Hepatocyte (in vitro differentiated cells): ENCODE measurements at places on chromosomes 2 and 18. TPM values are rescaled to one million over a fixed set of nuclear protein-coding genes. Genes with fewer than 3 reads are reported as not detected.

GRCh38 chr2:40284797-40285196 is 167.1 kb downstream of the SLC8A1 start:
- H3K4me3 ChIP-seq = no peak overlapping the region
- peaks cover 3% of the 10 kb centered on the region for H3K4me1 ChIP-seq
- H3K27me3 ChIP-seq = no peaks in the 10 kb centered on the region
- no peaks in the 10 kb centered on the region for H3K36me3 ChIP-seq
- H3K27ac ChIP-seq = no peak overlapping the region
- no peak for DNase-seq

GRCh38 chr2:112607680-112608438 is 23.4 kb downstream of the CHCHD5 start:
- no peak overlapping the region for H3K4me3 ChIP-seq
- H3K36me3 ChIP-seq = no peaks in the 10 kb centered on the region
- no peak for DNase-seq
- no peak overlapping the region for H3K27ac ChIP-seq
- no peaks in the 10 kb centered on the region for H3K4me1 ChIP-seq

DNA sequence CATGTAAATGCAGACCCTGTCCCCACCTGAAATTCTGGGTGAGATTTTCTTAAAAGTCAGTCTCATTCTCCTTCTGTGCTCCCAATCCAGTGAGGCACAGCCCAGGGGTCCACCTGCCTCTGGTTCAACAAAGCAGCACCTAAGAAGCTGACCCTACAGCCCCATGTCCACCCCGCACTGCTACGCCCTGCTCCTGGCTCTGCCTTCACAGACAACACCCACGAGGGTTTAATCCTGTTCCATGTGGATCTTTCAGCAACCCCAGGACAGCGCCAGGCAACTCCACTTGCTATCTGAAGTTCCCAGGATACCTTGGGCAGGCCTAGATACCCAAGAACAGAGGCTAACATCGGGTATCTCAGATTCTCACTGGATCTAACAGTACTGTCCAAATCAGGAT is 44.9 kb downstream of the HDLBP start:
- no peak for DNase-seq
- H3K36me3 ChIP-seq = no peaks in the 10 kb centered on the region

DNA sequence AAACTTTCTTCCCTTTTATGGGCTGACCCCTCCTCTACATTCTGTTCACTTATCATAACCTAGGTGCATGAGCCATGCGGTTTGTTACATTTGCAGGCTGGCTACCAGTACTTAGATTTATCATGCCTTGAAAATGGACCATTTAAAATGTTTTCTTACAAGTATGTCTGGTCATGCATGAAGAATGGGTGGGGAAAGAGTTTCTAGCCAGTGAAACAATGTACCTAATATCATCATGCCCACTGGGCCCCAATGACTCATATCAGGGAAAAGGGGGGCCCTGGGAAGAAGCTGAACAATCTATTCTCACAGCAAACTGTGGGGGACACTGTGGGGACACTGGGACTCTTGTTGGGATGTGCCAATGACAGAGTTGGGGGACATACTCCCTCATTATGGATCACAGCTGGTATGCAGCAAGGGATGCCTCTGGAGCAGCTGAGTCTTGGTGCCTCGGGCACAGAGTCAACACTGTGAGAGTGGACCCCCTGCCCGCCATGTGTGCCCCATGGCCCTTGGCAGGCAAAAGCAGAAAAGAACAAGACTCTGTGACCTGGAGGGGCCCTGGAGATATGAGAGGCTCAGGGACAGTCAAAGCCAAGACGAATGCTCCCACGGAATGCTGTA is 156.3 kb downstream of the ZNF516 start:
- no peak for DNase-seq
- no peaks in the 10 kb centered on the region for H3K27me3 ChIP-seq
- no peaks in the 10 kb centered on the region for H3K4me1 ChIP-seq
- H3K36me3 ChIP-seq = no peaks in the 10 kb centered on the region
- no peak overlapping the region for H3K27ac ChIP-seq
- H3K4me3 ChIP-seq = no peak overlapping the region

GRCh38 chr2:66895206-66895605 is 460.3 kb downstream of the MEIS1 start:
- no peaks in the 10 kb centered on the region for H3K4me1 ChIP-seq
- no peak for DNase-seq
- H3K27ac ChIP-seq = no peak overlapping the region
- no peaks in the 10 kb centered on the region for H3K36me3 ChIP-seq

- no peak overlapping the region for H3K4me3 ChIP-seq
- DNase-seq = no peak
- H3K27me3 ChIP-seq = no peaks in the 10 kb centered on the region
These were observed 234.4 kb upstream of the RBBP8 start for GRCh38 chr18:22698711-22699110.

GRCh38 chr18:72630991-72631390 is 86.8 kb upstream of the CBLN2 start:
- H3K27ac ChIP-seq = no peak overlapping the region
- no peak overlapping the region for H3K4me3 ChIP-seq
- no peaks in the 10 kb centered on the region for H3K4me1 ChIP-seq
- no peak for DNase-seq
- H3K27me3 ChIP-seq = no peaks in the 10 kb centered on the region

- peaks cover 35% of the 10 kb centered on the region for H3K4me1 ChIP-seq
- H3K36me3 ChIP-seq = no peaks in the 10 kb centered on the region
- no peak for DNase-seq
- no peak overlapping the region for H3K4me3 ChIP-seq
These were observed 125.1 kb upstream of the HAAO start for GRCh38 chr2:42917425-42917927.

DNA sequence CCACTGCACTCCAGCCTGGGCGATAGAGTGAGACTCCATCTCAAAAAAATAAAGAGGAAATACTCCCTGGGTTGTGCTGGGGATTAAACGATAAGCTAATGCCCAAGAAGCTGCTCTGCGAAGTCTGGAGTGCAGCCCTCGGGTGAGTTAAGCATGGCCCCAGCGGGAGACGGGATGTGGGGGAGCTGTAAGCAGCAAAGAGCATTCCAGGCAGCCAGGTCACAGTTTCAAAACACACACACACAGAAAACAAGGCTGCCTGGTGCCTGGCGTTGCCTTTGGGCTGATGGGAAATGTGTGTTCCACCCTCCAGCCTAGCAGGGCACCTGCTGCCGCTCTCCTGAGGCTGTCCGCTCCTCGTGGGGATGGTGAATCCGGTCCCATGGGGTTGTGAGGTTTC is 24.1 kb downstream of the ODC1 start:
- H3K36me3 ChIP-seq = no peaks in the 10 kb centered on the region
- no peak overlapping the region for H3K4me3 ChIP-seq
- H3K27me3 ChIP-seq = no peaks in the 10 kb centered on the region
- no peak overlapping the region for H3K27ac ChIP-seq
- no peaks in the 10 kb centered on the region for H3K4me1 ChIP-seq
- DNase-seq = peak; percentile 61

- DNase-seq = no peak
- H3K36me3 ChIP-seq = no peaks in the 10 kb centered on the region
- H3K4me3 ChIP-seq = no peak overlapping the region
- no peaks in the 10 kb centered on the region for H3K27me3 ChIP-seq
These were observed 1539.7 kb upstream of the ACVR2A start for GRCh38 chr2:146305164-146305563.

GRCh38 chr2:52345082-52345481 is 1313.2 kb upstream of the NRXN1 start:
- no peak for DNase-seq
- no peaks in the 10 kb centered on the region for H3K4me1 ChIP-seq
- no peak overlapping the region for H3K4me3 ChIP-seq

- H3K27ac ChIP-seq = no peak overlapping the region
- DNase-seq = peak; percentile 34
These were observed 367.4 kb downstream of the NCKAP5 start for GRCh38 chr2:133200684-133201421.

DNA sequence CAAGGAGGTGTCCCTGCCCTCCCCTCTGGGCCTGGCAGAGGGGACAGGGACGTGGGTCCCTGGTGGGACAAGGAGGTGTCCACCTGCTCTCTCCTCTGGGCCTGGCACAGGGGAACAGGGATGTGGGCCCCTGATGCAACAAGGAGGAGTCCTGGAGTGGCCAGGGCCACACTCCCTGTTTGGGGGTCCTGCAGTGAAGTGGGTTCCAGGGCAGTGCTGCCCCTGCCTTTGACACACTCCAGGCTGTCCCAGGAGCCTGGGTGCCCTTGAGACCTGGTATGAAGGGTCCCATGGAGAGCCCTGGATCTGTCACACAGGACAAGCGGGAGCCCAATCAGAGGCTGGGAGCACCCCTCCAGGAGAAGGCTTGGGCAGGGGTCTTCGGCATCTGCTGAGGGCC is 75.8 kb upstream of the GPC1 start:
- H3K4me3 ChIP-seq = no peak overlapping the region
- H3K36me3 ChIP-seq = no peaks in the 10 kb centered on the region
- no peak overlapping the region for H3K27ac ChIP-seq
- DNase-seq = no peak
- H3K27me3 ChIP-seq = no peaks in the 10 kb centered on the region

- no peak overlapping the region for H3K27ac ChIP-seq
- H3K4me3 ChIP-seq = no peak overlapping the region
- no peak for DNase-seq
- no peaks in the 10 kb centered on the region for H3K27me3 ChIP-seq
- no peaks in the 10 kb centered on the region for H3K36me3 ChIP-seq
These were observed 8.1 kb upstream of the HES6 start for GRCh38 chr2:238247841-238248453.

GRCh38 chr2:189238903-189239302 is 59.3 kb upstream of the COL5A2 start:
- H3K27me3 ChIP-seq = no peaks in the 10 kb centered on the region
- H3K4me3 ChIP-seq = no peak overlapping the region
- H3K36me3 ChIP-seq = no peaks in the 10 kb centered on the region
- H3K27ac ChIP-seq = peak overlapping the region; percentile 6

GRCh38 chr2:156756516-156756915 is 320.3 kb downstream of the GPD2 start:
- no peak overlapping the region for H3K4me3 ChIP-seq
- no peaks in the 10 kb centered on the region for H3K27me3 ChIP-seq
- H3K36me3 ChIP-seq = no peaks in the 10 kb centered on the region
- H3K4me1 ChIP-seq = no peaks in the 10 kb centered on the region

DNA sequence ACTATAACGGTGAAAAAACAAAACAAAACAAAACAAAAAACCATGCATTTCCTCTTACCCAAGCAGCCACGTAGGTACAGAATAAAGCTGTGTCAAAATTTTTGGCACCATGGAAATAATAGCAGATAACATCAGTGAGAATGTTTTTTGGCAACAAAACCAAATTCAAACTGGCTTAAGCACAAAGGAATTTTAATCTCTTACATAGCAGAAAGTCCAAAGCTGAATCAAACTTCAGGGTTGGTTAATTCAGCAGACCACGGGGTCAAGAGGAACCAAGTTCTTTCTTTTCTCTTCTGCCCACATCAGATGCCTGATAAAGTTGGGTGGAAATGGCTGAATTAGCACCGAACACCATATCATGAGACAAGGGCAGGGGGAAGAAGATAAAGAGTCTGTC is 129.5 kb downstream of the PAX3 start:
- no peak for DNase-seq
- H3K27me3 ChIP-seq = peaks cover 7% of the 10 kb centered on the region
- no peaks in the 10 kb centered on the region for H3K4me1 ChIP-seq
- H3K27ac ChIP-seq = no peak overlapping the region
- H3K36me3 ChIP-seq = no peaks in the 10 kb centered on the region
- no peak overlapping the region for H3K4me3 ChIP-seq

The COLEC12 gene
- 21.2 and 23.2 TPM in 2 replicates for total RNA-seq

The IL18R1 gene
- 19.3 and 25.5 TPM in 2 replicates for total RNA-seq

The PIEZO2 gene
- total RNA-seq = 70.8 and 77.5 TPM in 2 replicates

The SLC40A1 gene
- total RNA-seq = 225 and 261 TPM in 2 replicates

The NGEF gene
- 1.3 and 3.2 TPM in 2 replicates for total RNA-seq

The GAD1 gene
- total RNA-seq = 0.08 and 0.50 TPM in 2 replicates

The CXCR1 gene
- not detected in 2 replicates for total RNA-seq

The NOL4 gene
- 1.3 and 2.0 TPM in 2 replicates for total RNA-seq

The ARMC9 gene
- 14.6 and 22.5 TPM in 2 replicates for total RNA-seq
